ENCODE measurements at places on chromosomes 12 and 14. TPM values are rescaled to one million over a fixed set of nuclear protein-coding genes. Genes with fewer than 3 reads are reported as not detected.

GRCh38 chr12:123720141-123720814, 8.1 kb downstream of the ATP6V0A2 start:
- DNase-seq: no peak

GRCh38 chr12:109937371-109937770, 37.3 kb downstream of the TCHP start:
- no peak for DNase-seq

CDCA4 gene
- 24.3 TPM for polyA plus RNA-seq

- no peak for DNase-seq
Observed at GRCh38 chr12:115210533-115211252, 526.7 kb upstream of the TBX3 start.

DNA sequence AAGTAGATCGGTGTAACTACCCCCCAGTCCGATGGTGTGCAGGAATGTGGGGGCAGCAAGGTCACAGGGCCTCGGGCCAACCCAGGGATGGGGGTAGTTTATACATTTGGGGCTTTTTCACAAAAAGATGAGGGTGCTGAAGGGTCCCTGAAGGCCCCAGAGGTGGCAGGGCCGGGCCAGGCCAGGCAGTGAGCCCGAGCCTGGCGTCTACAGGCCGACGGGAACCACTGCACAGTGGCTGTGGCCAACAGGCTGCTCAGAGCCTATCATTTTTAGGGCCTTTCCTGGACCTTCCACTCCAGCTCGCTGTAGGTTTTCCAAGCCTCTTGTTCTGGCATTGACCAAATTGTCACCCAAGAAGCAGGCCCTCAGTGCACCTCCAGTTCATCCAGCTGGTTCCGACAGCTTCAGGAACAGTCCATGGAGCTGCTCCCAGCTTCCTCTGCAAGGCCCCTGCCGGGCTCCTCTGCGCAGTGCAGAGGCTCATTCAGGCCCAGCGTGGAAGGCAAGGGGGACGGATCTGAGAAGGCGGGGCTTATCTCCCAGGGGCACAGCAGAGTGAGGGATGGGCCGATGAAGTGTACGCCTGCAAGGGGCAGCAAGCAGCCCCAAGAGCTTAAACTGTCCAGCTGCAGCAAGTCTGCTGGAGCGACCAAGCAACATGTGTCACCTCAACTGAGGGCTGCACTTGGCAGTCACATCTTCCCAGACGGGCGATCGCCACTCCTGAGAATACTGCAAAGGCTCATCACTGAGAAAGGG, 13.9 kb downstream of the CDCA4 start:
- no peak for DNase-seq

DNA sequence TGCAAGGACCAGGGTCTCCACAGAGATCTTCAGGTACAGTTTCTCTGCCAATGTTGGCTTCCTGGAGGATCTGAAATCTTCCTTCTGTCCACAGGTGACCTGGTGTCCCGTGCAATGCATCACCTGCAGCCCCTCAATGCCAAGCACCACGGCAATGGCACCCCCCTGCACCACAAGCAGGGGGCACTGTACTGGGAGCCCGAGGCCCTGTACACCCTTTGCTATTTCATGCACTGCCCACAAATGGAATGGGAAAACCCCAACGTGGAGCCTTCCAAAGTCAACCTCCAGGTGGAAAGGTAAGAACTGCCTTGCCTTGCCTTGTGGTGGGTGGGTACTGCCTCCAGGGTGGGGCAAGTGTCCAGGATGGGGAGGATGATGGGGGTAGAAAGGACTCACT, 141.8 kb upstream of the PWP1 start:
- no peak for DNase-seq

PRKCH gene
- 14.3 TPM for polyA plus RNA-seq

- no peak for DNase-seq
Observed at GRCh38 chr12:12885096-12885792, 6.1 kb upstream of the GPRC5A start.

GPR68 gene
- 3.9 TPM for polyA plus RNA-seq

GLIPR1L2 gene
- polyA plus RNA-seq: 4.3 TPM

DNA sequence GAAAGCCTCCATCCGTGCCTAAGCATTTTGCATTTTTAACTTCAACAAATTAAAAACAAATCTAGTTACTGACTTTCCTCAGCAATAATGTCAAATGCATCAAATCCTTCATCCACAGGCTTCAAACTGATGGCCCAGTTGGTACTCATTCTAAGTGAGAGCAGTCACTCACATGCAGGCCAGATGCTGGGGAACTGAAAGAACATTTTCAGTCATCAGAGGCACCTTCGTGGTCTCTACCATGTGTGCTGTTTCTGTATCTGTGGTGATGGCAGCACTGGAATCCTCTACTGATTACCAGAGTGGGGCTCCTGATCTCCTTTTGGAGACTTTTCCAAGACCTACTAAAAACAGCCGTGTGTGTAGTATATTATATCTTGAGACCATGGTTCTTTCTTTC, 145.2 kb downstream of the PRIMA1 start:
- no peak for DNase-seq

GRCh38 chr12:89373763-89374572, 21.7 kb upstream of the DUSP6 start:
- no peak for DNase-seq

PTHLH gene
- 1.1 TPM for polyA plus RNA-seq

RAPGEF3 gene
- polyA plus RNA-seq: 112 TPM

SERPINA4 gene
- polyA plus RNA-seq: 1.1 TPM

Measured in left renal cortex interstitium (tissue), 4 donors.